DMS 273 treated with DMSO at 0.1 percent for 48 hours (cell line): ENCODE measurements at places on chromosomes 4 and X.

GRCh38 chr4:38832206-38832605 is 24.4 kb downstream of the TLR6 start:
- DNase-seq, result no peak

- DNase-seq, result no peak
Measured at GRCh38 chr4:26873391-26874026, 12.9 kb downstream of the STIM2 start.

DNA sequence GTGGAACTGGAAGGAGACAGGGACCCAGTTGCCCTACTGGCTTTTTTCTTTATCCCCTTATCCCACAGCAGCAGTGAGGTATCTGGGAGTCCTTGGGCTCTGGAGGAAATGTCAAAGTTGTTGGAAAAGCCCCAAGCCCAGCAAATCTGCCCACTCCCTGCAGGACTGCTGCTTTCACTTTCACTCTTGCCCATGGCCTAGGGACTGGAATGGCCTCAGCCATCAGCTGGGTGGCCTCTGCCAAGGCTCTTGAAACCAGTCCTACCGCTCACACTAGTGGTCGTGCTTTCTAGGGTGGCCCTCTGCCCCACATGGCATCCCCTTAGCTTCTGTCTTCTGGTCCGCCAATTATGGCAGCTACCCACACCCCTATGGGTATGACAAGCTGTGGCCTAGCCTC is 9.7 kb upstream of the RHOXF1 start:
- no peak for DNase-seq

- no peak for DNase-seq
Measured at GRCh38 chr4:1986578-1987210, 22.1 kb downstream of the NELFA start.

DNA sequence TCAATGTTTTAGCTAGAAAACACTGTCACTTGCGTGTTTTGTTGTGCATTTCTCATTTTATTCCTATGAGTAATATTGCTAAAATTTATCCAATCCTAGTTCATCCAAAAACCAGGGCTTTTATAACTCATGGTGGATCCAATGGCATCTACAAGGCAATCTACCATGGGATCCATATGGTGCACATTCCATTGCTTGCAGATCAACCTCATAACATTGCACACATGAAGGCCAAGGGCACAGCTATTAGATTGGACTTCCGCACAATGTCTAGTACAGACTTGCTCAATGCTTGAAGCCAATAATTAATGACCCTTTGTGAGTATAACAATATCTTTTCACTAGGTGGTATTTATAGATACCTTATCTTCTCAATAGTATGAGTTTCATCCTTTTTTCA is 57.2 kb upstream of the UGT2B7 start:
- no peak for DNase-seq

DNA sequence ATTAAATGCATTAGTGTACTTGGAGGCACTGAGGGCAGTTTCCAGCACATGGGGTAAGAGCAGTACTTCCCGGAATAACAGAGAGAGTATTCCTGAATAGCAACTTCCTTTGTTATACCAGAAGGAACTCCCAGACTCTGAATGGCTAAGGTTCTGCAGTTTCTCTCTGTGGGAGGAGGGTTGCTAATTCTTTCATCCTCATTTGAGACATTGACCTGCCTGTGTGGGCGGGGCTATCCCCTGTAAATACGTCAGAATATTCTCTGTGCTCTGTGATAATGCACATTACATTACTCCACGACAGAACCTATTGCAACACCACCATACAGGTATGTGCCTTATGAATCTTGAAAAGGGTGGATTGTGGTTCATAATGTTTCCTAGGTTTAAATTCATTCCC is 52.7 kb downstream of the SPINK2 start:
- no peak for DNase-seq

- DNase-seq, result no peak
Measured at GRCh38 chrX:102846544-102847236, 90.4 kb upstream of the RAB40AL start.

- no peak for DNase-seq
Measured at GRCh38 chr4:182893047-182893446, 24.1 kb downstream of the DCTD start.

DNA sequence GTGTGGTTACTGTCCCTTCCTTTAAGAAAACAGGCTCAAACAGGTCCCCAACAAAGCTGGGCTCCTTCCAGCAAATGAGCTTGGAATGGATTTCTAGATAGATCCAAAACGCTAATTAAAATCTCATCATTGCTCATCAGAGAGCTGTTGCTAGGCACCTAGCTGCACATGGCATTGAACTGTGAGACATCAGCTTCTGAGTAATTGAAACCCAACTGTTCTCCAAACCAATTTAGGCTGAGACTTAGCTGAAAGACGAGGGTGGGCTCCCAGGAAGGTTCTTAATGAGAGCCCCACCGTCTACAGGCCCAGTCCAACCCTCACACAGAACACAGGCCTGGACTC is 59.1 kb downstream of the FAM184B start:
- no peak for DNase-seq

DNA sequence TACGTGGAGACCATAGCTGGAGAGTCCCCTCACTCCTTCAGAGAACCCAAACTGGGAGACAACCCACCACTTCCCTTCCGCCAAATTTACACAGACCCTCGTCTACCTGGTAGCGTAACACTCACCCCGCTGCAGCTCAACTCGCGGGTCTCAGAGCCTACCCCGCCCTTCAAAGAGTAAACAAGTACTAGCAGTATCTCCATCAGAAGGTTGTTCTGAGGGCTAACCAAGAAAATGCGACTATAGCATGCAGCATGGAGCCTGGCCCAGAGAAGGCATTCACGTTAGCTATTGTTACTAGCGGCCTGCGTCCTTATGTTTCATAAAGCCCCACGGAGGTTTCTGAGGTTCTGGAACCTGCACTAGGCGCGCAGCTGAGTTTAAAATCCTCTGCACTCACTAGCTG is 531 bp upstream of the MANBA start:
- no peak for DNase-seq

DNA sequence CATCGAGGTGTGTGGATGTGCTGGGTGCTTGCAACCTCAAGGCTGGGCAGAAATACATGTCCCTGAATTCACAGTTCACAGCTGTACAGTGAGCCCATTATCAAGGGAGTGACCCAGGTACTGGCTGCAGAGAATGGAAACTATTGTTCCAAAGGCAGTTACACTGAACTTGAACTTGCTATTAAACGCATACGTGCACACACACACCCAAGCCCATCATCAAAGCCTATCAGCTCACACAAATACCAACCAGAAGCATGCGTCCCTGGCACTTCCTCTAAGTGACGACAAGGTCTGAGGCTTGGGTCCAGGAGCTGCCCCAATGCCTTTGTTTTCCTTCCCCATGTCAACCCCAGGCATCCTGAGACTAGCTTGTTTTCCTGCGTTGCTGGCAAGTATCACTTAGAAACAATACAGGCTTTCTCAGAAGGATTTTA is 88.6 kb downstream of the IRF2 start:
- DNase-seq, result no peak

DNA sequence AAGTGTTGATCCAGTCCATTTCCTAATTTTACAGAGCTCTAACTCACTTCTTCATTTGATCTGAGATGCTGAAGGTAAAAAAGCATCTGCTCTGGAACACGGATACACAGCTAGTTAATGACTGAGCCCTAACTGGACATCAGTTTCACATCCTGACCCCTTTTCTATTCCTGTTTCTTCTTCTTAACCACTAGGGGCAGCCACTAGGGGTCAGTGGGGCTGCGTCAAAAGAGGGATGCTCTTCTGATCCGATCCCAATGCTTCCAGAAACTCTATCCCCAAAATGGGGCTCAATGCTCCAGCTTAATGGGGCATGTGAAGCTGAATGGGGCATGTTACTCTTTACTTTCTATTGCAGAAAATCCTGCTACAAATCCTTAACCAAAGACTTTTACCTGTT is 33.4 kb upstream of the PHKA2 start:
- DNase-seq, result peak; percentile 20

DNA sequence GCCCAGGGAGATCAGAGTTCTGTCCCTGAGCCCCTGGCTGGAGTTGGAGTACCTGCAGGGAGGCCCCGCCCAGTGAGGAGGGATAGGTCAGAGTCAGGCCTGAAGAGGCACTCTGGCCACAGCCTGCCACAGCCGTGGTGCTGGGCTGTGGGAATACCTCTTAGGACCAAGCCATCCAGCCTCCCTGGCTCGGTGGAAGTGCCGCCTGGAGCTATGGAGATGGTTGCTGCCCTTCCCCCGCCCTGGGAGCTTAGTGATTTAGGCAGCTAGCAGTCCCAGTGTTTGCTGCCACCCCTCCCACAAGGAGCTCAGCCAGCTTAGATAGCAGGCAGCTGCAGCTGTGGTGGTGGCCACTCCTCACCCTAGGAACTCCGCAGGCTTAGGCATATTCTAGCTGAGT is 446.3 kb upstream of the GNPDA2 start:
- DNase-seq, result no peak

- DNase-seq, result no peak
Measured at GRCh38 chr4:6916587-6917460, 7.2 kb downstream of the TBC1D14 start.

GRCh38 chr4:56149591-56149990 is 200.8 kb downstream of the CEP135 start:
- DNase-seq, result no peak

DNA sequence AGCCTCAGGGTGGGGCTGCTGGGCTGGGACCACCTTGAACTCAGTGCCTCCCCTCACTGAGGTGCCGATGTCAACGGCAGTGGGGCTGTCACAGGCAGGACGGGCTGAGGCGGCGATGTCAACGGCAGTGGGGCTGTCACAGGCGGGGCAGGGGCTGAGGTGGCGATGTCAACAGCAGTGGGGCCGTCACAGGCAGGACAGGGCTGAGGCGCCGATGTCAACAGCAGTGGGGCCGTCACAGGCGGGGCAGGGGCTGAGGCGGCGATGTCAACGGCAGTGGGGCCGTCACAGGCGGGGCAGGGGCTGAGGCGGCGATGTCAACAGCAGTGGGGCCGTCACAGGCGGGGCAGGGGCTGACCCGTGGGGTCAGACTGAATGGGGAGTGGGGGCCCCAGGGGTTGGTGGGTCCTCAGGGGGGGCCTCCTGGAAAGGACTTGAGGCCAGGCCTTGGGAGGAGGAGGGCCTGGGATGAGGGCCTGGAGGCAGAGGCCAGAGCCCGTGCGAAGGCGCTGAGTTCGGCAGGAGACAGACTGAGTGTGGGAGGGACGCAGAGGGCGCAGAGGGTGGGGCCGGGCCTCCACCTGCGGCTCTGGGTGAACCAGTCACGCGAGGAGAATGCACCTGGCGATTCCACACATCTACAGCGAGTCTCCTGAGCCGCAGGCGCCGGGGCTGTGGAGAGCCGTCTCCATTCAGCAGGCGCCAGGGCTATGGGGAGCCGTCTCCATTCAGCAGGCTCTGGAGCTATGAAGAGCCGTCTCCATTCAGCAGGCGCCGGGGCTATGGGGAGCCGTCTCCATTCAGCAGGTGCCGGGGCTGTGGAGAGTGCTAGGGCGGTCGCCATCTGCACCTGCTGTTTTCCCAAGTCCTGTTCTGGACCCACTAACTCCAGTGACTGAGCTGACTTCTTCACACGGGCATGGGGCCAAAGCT is 22.9 kb downstream of the ATP5ME start:
- DNase-seq, result no peak

DNA sequence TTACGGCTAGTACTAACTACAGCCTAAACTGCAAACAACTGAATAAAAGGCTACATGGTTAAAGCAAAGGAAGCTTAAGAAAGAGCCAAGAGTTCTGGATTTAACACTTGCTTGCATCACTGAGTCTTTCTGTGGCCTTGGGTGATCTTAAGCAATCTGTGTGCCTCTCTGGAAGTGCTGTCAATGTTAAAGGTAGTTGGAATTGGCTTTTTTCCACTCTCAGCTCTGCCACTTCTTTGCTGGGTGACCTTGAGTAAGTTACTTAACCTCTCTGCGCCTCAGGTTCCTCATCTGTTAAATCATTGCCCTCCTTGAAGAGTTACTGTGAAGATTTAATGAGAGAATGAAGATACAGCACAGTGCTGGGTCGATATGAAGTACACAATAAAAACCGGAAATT is 15.7 kb downstream of the SLC2A9 start:
- no peak for DNase-seq

DNA sequence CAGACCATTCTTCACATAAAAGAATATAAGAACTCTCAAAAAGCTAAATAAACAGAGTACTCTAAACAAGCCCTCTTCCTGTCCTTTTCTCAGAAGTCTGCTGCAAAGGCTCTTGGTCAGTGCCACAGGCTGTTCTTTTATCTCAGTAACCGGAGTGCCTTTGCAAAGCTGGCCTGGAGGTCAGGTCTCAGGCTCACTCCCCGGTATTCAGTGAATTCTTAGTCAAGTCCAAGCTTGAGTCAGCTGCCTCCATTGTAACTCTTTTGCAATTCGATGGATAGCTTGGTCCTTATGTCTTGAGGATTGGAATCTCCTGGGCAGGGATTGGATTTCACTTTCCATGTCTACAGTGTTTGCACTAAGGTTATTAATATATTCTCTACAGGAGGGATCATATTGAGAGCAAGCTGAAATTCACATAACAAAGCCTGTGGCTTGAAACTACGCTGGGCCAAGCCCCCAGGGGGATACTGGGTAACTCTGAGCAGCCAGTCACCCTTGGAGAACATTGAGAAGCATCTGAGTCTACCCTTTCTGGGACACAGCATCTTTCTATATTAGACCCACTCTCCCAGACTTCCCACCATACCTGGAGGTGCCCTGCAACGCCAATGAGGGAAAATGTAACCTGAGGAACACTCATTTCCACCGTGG is 10.0 kb upstream of the HS6ST2 start:
- no peak for DNase-seq
